Stimulated activated CD4-positive, alpha-beta T cell treated with anti-CD3 and anti-CD28 coated beads, Interleukin-4, amount 100 ng/mL, for 24 hours (primary cell): ENCODE measurements at places on chromosomes 1 and 21.
A peak's percentile ranks its signal among the peaks of the same experiment; 100 is the strongest.

DNA sequence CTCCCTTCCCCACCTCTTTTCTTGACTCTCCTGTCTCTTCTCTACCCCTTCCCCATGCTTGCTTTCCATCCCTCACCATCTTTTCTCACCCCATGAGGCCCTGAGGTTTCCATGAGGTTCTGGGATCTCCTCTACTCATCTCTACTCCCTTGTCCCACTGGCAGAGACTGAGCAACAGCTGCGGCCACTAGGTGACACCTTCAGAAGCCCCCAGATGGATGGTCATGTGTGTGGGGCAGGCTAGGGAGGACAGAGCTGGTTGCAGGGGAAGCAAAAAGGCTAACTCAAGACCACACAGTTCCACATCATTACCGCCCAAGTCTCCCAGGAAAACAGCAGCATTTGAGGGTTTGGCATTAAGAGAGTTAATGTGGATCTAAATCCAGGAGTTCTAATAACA, 45.0 kb downstream of the LRRN2 start:
- no peak for DNase-seq

GRCh38 chr21:44399151-44399954, 45.9 kb downstream of the TRPM2 start:
- DNase-seq = no peak

- DNase-seq = no peak
Observed at GRCh38 chr21:41726970-41727783, 39.7 kb downstream of the RIPK4 start.

- DNase-seq = no peak
Observed at GRCh38 chr1:167328816-167329483, 108.3 kb downstream of the POU2F1 start.

DNA sequence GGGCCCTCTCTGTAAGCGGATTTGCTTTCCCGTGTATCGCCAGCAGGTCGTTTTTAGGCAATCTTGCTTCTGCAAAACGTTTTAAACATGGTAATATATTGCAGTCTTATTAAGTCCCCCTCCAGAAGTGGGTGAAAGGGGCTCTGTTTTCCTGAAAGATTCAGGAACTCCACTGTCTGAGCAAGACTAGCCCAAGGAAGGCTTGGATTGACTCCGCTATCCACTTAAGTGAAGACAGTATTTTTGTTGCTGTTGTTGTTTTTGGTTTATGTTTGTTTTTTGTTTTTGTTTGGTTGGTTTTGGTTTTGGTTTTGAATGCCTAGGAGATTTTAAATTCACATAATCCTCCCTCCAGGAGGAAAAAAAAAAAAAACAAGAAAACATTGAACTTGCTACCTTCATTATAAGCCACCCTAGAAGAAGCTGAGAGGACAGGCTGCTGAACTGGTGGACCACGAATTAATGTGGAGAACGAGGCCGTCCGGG, 29.1 kb upstream of the NFIA start:
- DNase-seq = no peak

GRCh38 chr1:20223551-20224419, 37.5 kb upstream of the PLA2G2C start:
- DNase-seq = no peak

GRCh38 chr1:2300004-2300771, 72.1 kb downstream of the SKI start:
- DNase-seq = peak; percentile 82

GRCh38 chr1:19715334-19716203, 50.9 kb downstream of the HTR6 start:
- peak; percentile 89 for DNase-seq
